Mesothelial cell of epicardium (in vitro differentiated cells): ENCODE measurements at places on chromosomes 6 and 20.

DNA sequence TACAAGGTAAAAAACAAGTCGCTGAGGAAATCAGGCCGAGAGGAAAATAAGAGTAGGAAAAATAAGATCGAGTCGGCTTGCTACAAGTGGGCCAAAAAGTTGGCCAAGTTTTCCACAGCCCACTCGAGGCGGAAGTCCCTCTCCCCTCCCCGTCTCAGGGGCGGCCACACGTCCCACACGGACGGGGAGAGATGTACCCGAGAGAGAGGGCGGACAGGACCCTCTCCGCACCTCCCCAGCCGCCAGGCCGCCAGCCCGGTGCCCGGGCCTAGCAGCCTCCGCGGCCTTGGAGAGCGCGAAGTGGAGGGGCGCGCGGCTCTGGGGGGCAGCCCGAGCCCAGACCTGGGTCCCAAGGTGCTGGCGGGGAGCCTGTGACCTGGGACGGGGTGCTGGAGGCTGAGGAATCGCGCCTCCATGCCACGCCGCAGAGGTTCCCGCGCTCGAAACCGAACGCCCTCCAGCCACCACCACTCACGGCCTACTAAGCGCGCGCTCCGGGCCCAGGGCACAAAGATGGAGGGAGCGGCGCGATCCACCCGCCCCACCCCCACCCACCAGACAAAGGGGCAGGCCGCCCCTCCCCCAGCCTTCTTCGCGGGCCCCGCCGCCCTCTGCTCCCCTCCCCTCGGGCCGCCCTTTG lies 1.9 kb upstream of the HMGA1 start:
- no peak for DNase-seq

- no peak for DNase-seq
Measured at GRCh38 chr6:7750197-7750596, 24.3 kb downstream of the BMP6 start.

GRCh38 chr6:91704531-91704930 lies 1117.7 kb upstream of the MAP3K7 start:
- DNase-seq: no peak

- peak; percentile 85 for DNase-seq
Measured at GRCh38 chr6:34236443-34237315, at the start of gene HMGA1. TSS of gene HMGA1 (plus strand) at chr6:34236873. CDS start at chr6:34240781, 3,908 bp downstream.

DNA sequence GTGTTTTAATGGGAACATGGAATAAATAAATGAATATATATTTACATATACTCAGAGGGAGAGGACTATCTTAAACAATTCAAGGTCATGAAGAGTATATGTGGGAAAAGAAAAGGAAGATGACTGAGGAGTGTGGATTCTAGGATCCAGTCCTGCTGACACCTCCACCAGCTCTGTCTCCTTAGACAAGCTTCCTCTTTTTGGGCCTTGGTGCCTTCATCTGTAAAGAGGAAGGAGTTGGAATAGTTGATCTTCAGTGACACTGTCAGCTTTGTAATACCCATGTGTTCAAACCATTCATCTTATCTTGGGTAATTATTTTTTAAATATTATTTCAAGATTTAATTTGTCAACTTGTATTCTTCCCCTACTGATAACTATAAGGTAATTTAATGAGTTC lies 338.0 kb downstream of the ADGRB3 start:
- DNase-seq: no peak

DNA sequence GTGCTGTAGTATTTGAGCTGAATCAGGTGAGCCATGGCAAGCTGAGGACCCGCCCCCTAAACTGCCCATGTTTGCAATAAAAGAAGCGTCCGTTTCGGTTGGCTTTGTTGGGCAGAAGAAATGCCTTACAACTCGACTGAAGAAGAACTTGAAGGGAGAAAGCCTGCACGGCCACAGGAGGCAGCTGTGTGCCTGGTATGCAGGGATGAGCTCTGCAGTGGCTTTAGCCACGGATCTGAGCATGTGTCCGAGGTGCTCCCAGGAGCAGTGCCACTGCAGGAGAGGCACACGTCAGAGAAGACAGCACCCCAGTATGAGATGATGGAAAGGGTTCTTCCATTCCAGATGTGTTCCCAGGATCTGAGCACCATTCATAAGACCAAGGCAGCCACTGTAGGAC lies 23.5 kb downstream of the KIZ start:
- no peak for DNase-seq

- DNase-seq: no peak
Measured at GRCh38 chr6:168873278-168874190, 380.1 kb downstream of the THBS2 start.

DNA sequence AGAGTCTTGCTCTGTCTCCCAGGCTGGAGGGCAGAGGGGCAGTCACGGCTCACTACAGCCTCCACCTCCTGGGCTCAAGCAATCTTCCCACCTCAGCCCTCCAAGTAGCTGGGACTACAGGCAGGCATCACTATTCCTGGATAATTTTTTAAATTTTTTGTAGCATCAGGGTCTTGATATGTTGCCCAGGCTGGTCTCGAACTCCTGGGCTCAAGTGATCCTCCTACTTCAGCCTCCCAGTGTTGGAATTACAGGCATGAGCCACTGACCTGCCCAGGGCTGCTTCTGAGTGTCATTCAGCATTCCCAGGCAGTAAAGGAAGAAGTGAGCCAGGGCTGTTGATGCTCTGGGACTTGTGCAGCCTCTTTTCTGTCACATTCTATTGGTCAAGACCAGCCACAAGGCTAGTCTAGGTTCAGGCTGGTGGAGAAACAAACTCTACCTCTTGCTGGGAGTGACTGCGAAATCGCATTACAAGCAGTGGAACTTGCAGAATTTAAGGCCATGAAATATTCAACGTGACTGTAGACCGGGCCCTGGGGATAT lies 2.1 kb upstream of the ARFGEF2 start:
- no peak for DNase-seq

DNA sequence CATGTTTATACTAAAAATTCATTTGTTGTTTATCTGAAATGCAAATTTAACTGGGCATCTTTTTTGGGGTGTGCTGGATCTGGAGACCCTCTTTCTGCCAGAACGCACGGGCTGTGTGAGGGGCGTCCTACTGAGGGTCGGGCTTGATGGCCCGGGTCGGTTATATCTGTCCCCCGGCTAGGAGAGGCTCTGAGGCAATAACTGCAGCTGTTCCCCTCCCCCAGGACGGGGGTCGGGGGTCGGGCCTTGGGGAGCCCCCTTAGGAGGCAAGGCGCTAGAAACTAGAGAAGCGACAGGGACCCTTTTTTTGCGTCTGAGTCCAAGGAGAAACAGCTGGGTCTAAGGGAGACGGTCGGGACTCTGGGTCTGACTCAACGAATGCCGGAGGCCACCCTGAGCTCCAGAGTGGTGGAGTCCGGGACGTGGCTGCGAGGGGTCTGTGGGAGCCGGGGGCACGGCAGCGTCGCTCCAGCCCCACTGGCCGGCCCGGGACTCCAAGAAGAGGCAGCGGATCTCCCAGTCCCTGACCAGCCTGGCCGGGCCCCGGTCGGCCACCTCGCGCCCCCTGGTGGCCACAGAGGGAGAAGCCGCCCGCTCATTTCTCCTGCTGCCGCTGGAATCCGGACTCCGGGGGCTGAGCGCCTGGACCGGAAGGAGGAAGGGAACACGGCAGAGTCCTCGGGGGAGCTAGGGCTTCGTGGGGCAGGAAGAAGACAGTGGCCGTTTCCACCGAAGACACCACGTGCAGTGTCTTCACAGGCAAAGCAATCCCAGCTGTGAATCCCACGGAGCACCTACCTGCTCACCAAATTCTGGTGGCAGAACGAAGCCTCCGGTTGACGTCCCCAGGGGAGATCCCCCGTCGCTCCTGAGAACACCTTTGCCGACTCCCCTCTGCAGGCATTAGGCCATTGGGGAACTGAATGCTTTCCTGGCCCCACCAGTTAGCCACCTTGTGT lies 24.0 kb upstream of the SCML4 start:
- peak; percentile 96 for DNase-seq

- no peak for DNase-seq
Measured at GRCh38 chr20:55855052-55855451, 150.3 kb downstream of the CBLN4 start.

GRCh38 chr6:125867483-125867942 lies 76.8 kb downstream of the NCOA7 start:
- DNase-seq: peak; percentile 53

DNA sequence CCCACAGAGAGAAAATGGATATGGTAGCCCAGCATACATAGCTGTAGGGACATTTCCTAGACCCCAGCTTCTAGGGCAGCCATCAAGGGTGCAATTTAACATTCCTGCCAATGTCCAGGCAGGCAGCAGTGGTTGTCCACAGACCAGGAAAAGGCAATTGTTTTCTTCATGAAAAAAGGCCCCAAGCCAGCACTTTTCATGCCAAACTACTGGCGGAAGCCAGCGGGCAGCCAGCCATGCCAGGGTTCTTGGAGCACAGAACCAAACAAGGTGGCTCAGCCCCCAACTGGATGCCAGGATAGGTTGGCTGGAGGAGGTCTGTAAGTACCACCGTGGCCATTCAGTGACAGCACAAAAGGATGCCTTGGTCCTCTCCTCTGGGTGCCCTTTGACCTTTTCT lies 94.6 kb downstream of the BANF2 start:
- no peak for DNase-seq

DNA sequence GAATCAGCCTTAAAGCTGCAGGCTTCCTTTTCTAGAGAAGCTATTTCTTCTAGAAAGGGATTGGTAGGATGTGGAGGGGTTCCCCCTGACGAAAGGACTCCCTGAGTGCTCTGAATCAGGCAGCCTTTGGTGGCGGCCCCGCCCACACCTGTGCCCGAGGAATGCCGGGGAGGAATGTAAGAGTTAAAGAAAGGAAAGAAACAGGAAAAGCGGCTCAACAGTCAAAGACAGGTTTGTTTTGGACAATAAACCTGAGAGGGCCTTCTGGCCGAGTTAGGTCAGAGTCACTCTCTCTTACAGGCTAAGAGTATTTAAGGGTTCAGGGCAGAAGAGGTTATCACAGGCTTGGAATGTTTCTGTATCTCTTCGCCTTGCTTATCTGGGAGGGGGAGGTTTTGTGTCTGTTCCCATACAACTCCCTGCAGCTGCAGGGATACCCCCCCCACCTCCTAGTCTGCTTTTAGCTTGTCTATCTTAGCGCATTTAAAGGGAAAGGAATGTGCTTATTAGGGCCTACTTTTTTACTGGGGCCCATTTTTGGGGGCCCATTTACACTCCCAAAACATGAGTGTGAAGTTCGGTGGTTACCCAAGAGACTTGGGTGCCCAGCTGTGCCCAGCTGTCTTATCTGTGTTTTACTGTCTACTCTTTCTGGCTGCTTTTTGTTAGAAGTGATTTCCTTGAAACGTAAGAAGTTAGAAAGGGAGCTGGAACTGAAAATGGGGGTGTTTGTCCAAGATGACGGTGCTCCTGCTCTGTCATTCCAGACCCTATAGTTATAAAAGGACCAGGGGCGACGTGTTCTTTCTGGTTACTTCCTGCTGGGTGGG lies 32.8 kb downstream of the DYNLT1 start:
- DNase-seq: peak; percentile 65

GRCh38 chr6:32664827-32665362 lies 1.6 kb downstream of the HLA-DQB1 start:
- DNase-seq: no peak

GRCh38 chr6:33279971-33280511 lies 3.1 kb downstream of the B3GALT4 start:
- no peak for DNase-seq

DNA sequence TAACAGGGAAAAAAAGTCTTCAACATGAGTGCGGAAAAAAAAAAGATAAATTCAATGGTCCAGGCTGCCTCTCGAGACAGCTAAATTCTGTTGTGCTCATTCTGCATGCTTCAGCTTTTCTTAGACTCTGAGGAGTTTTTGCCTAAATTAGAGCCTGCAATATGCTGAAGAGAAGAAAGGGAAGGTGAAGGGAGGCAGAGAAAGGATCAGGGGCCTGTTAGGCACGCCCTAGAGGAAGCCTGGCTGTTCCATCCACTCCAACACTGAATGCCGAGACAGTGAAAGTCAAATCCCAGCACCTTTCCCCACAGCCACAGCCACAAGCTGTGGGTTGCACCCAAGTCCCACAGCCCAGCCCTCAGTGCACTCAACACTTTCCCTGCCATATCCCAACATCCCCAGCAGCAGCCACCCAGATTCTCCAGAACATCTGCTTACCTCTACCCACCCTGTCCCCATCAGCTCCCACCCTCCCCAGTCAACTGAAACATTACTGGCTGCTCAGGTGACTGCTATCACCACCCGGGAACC lies 37.3 kb downstream of the PREX1 start:
- no peak for DNase-seq
